Thoracic aorta (tissue), 2 donors: ENCODE measurements at places on chromosomes 16 and 17. TPM values are rescaled to one million over a fixed set of nuclear protein-coding genes. Genes with fewer than 3 reads are reported as not detected.

- DNase-seq, result no peak
Observed at GRCh38 chr16:69537706-69538080, 28.1 kb upstream of the NFAT5 start.

DNA sequence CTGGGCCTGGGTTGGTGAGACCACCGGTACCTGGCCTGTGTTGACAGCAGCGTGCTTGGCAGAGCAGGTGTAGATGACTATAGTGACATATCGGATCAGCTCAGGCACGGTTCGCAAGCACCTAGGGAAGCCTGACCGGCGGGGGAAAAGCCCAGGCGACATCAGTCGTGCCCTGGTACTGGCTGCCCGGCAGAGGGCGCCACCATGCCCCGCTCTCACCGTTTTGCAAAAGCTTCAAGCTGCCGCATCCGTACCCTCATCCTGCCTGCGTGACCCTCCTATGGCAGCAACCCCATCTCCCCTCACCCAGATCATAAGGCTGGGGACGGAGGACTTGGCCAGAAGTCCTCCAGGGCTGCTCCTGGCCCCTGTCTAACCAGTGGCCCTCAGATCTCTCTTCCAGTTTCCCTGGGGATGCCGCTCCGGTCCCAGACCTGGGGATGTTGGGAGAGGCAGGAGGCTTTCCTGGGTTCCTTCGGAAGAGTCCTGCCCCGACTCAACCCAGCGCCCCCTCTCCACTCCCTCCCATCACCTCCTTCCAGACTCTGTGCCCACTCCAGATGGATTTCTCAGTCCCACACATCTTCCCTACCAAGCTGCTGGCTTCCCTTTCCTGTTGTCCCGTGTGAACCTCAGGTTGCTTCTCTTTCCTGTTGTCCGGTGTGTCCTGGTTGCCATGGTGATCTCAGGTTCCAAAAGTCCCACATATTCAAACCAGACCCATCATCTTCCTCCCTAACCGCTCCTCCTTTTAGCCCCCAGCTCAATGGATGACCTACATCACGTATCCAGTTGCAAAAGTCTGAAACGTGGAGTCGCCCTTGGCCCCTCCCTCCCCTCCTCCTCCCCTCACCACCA, 13.7 kb downstream of the ALOX12B start:
- DNase-seq, result no peak

- no peak for DNase-seq
Observed at GRCh38 chr17:29933379-29933778, 3.4 kb upstream of the SSH2 start.

GRCh38 chr16:67386861-67387455, 6.3 kb downstream of the TPPP3 start:
- DNase-seq, result no peak

- no peak for DNase-seq
Observed at GRCh38 chr17:31522284-31522931, 130.9 kb downstream of the RAB11FIP4 start.

The SLC5A11 gene
- total RNA-seq, result not detected

- no peak for DNase-seq
Observed at GRCh38 chr17:37067555-37068111, 118.9 kb downstream of the AATF start.

The GLP2R gene
- 2.3 TPM for total RNA-seq

The SBK1 gene
- total RNA-seq, result 0.92 TPM

DNA sequence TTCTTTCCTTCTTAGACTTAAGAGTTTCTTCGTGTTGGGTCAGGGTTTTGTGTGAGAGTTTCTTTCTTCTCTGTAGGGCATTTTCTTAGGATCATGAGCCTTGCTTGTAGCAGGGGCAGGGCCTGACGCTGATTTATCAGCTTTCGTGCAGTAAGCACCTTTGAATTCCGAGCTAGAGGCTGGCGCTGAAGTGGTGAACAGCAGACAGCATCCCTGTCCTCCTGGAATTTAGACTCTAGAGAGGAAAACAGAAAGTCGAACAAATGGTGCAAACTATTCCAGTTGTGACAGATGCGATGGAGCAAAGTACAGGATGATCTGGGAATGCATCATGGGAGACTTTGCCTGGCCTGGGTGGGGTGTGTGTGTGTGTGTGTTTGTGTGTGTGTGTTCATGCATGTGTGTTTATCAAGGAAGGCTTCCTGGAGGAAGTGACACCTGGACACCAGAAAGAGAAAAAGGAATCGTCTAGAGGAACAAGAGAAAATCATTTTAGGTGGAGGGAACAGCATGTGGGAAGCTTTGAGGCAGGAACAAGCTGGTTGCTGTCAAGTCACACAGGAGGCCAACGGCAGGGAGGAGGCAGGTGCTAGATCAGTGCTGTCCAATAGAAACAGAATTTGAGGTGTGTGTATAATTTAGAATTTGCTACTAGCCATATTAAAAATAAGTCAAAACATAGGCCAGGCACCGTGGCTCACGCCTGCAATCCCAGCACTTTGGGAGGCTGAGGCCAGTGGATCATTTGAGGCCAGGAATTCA, 60.2 kb downstream of the WWP2 start:
- DNase-seq, result no peak

The ITGA2B gene
- total RNA-seq, result 0.28 TPM

DNA sequence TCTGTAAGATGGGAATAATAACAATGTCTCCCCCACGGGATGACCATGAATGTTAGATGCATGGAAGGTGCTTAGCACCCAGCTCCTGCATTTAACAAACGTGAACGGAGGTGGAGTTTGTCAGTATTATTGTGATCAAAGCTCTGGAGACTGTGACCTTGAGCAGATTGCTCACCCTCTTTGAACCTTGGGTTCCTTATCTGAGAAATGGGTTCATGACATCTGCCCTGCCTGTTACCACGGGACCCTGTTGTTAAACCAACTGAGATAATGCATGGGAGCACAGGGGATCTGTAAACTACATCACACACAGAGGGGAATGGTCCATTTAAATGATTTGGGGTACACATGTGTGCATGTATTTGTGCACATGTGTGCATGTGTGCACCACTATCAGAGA, 29.6 kb downstream of the MRM1 start:
- no peak for DNase-seq

GRCh38 chr16:89924297-89924924, 1.3 kb downstream of the TUBB3 start:
- DNase-seq, result no peak

GRCh38 chr16:27730661-27731210, 180.8 kb downstream of the KATNIP start:
- DNase-seq, result no peak

GRCh38 chr17:31488264-31488981, 96.9 kb downstream of the RAB11FIP4 start:
- DNase-seq, result no peak

GRCh38 chr16:2518823-2519710, 1.1 kb upstream of the AMDHD2 start:
- DNase-seq, result no peak

GRCh38 chr17:72470121-72470705, 349.4 kb downstream of the SOX9 start:
- no peak for DNase-seq

DNA sequence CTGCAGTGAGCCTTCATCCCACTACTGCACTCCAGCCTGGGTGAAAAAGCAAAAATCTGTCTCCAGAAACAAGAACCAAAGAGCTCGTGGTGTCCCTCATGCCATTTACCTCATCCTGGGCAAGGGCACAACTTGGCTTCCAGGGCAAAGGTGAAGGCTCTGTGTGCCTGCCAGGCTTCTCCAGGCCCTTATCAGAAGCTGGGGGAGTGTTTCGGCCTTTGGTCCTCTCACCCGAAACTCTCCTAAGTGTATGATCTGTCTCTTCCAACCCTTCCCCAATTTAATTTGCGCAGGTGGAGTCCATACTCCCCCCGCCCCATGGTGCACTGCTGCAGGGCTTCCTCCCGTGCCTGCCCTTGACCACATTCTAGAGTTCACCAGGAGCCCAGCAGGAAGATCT, 1.1 kb downstream of the CES2 start:
- DNase-seq, result no peak

The SOX8 gene
- 10.1 TPM for total RNA-seq

The YBX2 gene
- total RNA-seq, result not detected

GRCh38 chr16:1026057-1026783, 44.6 kb downstream of the SOX8 start:
- DNase-seq, result no peak

The SCARF1 gene
- total RNA-seq, result 19.1 TPM

The MT3 gene
- not detected for total RNA-seq

The AHSP gene
- not detected for total RNA-seq

DNA sequence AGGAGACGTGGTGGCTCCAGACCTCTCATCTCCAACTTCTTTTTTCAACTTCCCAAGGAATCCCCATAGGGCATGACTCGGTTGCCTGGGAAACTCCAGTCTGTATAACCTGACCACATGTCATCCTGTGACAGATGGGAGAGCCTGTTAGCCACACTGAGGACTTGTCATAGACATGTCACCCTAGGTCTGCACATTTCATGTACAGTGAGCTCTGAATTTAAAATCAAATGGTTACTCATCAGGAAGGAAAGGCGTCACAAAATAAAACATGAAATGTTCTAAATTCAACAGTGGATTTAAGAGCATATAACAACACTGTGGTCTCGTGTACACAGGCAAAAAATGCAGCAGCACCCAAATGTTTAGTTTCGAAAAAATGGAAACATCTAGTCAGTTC, 22.2 kb upstream of the ADAMTS18 start:
- DNase-seq, result no peak

The WDR81 gene
- total RNA-seq, result 32.7 TPM
